ENCODE measurements at places on chromosomes 3 and 15. TPM values are rescaled to one million over a fixed set of nuclear protein-coding genes. Genes with fewer than 3 reads are reported as not detected.

Gene LSM3
- total RNA-seq: 7.7 TPM

Gene AP3B2
- total RNA-seq: 0.23 TPM

Gene ESYT3
- 1.6 TPM for total RNA-seq

Gene ASB14
- 0.05 TPM for total RNA-seq

All from smooth muscle cell of the umbilical artery (primary cell).